ENCODE measurements at places on chromosomes 6 and 20.

- no peak for DNase-seq
These were observed 17.5 kb downstream of the RBM38 start for GRCh38 chr20:57408536-57409233.

GRCh38 chr6:139343052-139343750 lies 31.2 kb downstream of the CITED2 start:
- no peak for DNase-seq

GRCh38 chr6:115969930-115970273 lies 90.8 kb downstream of the FRK start:
- no peak for DNase-seq

- DNase-seq, result no peak
These were observed at the start of gene GID8 for GRCh38 chr20:62938105-62938888. GID8 (plus strand) TSS chr20:62938147; CDS start chr20:62941503, 3,356 bp downstream.

DNA sequence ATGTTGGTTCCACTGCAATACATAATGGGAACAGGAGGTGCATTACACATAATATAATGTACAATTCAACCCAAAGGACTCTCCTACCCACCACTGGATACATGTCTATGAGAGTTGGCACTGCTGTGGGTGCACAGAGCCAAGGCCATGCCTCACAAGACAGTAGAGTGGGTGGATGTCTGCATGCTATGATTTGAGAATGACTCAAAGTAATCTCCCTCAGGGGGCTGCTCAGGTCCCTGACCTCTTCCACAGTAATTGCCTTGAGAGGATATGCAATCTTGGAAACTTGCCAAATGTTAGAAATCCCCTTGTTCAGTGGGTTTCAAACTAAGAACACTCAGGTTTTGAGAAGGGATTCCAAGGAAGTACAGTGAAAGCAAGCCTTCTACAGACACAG lies 79.0 kb downstream of the ANKEF1 start:
- no peak for DNase-seq

GRCh38 chr6:150925976-150926375 lies 60.5 kb downstream of the MTHFD1L start:
- DNase-seq, result no peak
